ENCODE measurements at places on chromosomes 12 and 14. TPM values are rescaled to one million over a fixed set of nuclear protein-coding genes. Genes with fewer than 3 reads are reported as not detected.
A peak's percentile ranks its signal among the peaks of the same experiment; 100 is the strongest.

- no peaks in the 10 kb centered on the region for H3K27me3 ChIP-seq
- H3K4me3 ChIP-seq, result no peak overlapping the region
- peaks cover 31% of the 10 kb centered on the region for H3K36me3 ChIP-seq
- no peak overlapping the region for H3K27ac ChIP-seq
- H3K4me1 ChIP-seq, result no peaks in the 10 kb centered on the region
Measured at GRCh38 chr14:77531071-77531470, 32.5 kb upstream of the ISM2 start.

CEP170B gene
- 483 TPM for total RNA-seq

- H3K4me3 ChIP-seq, result no peak overlapping the region
- H3K27me3 ChIP-seq, result no peaks in the 10 kb centered on the region
- no peaks in the 10 kb centered on the region for H3K36me3 ChIP-seq
Measured at GRCh38 chr12:13591488-13591887, 389.9 kb downstream of the GRIN2B start.

INSM2 gene
- not detected for total RNA-seq

DNA sequence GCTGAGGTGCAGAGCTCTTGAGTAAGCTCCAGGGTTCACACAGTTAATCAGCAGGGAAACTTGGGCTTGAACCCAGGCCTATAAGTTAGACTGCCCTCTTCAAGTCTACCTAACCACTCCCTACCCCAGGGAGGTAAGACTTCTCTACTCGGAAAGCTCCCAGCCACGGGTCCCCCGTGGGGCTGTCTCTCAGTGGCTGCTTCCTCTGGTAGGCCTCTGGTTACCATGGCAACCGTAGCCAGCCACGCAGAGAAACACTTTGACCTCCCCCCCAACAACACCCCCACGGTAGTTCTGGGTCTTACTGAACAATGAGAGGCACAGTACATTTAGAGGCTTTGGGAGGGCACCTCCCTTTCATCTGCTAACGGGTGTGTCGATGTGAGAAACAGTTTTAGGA, 245.2 kb downstream of the AACS start:
- no peaks in the 10 kb centered on the region for H3K36me3 ChIP-seq
- no peak overlapping the region for H3K27ac ChIP-seq
- DNase-seq, result no peak
- no peaks in the 10 kb centered on the region for H3K27me3 ChIP-seq

ANKRD33 gene
- total RNA-seq, result not detected

- peaks cover 14% of the 10 kb centered on the region for H3K4me1 ChIP-seq
- DNase-seq, result no peak
- no peak overlapping the region for H3K27ac ChIP-seq
Measured at GRCh38 chr12:3107071-3107583, 29.9 kb downstream of the TSPAN9 start.

GRCh38 chr14:88229428-88229827, 93.6 kb downstream of the KCNK10 start:
- H3K36me3 ChIP-seq, result no peaks in the 10 kb centered on the region
- no peak overlapping the region for H3K4me3 ChIP-seq
- H3K27ac ChIP-seq, result no peak overlapping the region
- no peaks in the 10 kb centered on the region for H3K4me1 ChIP-seq
- H3K27me3 ChIP-seq, result no peaks in the 10 kb centered on the region

- no peak for DNase-seq
- no peaks in the 10 kb centered on the region for H3K27me3 ChIP-seq
- peaks cover 30% of the 10 kb centered on the region for H3K4me1 ChIP-seq
- peak overlapping the region; percentile 94 for H3K4me3 ChIP-seq
- peaks cover 40% of the 10 kb centered on the region for H3K36me3 ChIP-seq
Measured at GRCh38 chr12:56257071-56257470, 1.1 kb downstream of the ANKRD52 start.

GRCh38 chr14:105158794-105159193, 9.8 kb downstream of the JAG2 start:
- H3K4me1 ChIP-seq, result no peaks in the 10 kb centered on the region
- peaks cover 5% of the 10 kb centered on the region for H3K27me3 ChIP-seq
- no peak for DNase-seq
- H3K4me3 ChIP-seq, result no peak overlapping the region
- no peak overlapping the region for H3K27ac ChIP-seq

GRCh38 chr12:47894068-47894467, 10.7 kb downstream of the VDR start:
- H3K27me3 ChIP-seq, result no peaks in the 10 kb centered on the region
- no peak overlapping the region for H3K27ac ChIP-seq
- no peaks in the 10 kb centered on the region for H3K36me3 ChIP-seq
- peaks cover 4% of the 10 kb centered on the region for H3K4me1 ChIP-seq
- no peak overlapping the region for H3K4me3 ChIP-seq

CCDC60 gene
- total RNA-seq, result not detected

- peak overlapping the region; percentile 76 for H3K4me3 ChIP-seq
- H3K36me3 ChIP-seq, result peaks cover 33% of the 10 kb centered on the region
- H3K27ac ChIP-seq, result peak overlapping the region; percentile 91
- H3K27me3 ChIP-seq, result no peaks in the 10 kb centered on the region
Measured at GRCh38 chr12:109900752-109901580, 892 bp downstream of the TCHP start.

STYK1 gene
- 23.7 TPM for total RNA-seq
